ENCODE measurements at places on chromosomes 7 and 10.
A peak's percentile ranks its signal among the peaks of the same experiment; 100 is the strongest.

DNA sequence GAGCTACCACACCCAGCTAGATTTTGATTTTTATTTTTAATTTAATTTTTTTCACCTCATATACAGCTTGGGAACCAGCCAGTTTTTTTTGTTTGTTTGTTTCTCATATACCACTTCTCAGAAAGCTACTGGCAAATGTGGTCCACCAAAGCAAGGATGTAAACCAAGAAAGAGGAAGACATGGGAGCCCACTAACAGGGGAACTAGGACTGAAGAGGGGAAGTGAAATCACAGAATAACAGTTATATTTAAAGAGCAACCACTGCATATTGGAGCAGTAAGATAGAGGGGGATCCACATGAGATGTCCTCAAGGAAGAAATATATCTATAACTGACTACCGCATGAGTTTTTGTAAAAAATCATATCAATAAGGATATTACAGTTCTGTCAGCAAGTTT lies 10.5 kb downstream of the CPVL start:
- no peak for DNase-seq

DNA sequence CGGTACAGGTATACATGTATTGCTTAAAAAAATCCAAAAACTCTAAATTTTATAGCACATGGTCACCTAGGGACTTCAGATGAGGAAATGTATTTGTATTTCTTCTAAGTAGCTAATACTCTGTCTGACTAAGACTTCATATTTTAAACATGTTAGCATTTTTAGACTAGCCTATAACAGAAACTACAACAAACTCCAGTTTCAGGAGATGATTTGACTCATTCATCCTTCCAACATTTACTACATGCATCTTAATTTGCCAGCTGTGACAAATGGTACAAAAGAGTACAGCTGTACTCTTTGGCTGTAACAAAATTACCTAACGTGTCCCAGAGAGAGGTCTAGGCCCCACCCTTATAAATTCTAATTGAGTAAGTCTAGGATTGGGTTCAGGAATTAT lies 22.2 kb downstream of the TMEM209 start:
- no peak for DNase-seq

- no peak for DNase-seq
Measured at GRCh38 chr7:47587351-47587750, 5.4 kb upstream of the TNS3 start.

GRCh38 chr10:130935128-130935439 lies 376.4 kb downstream of the TCERG1L start:
- no peak for DNase-seq

- DNase-seq, result no peak
Measured at GRCh38 chr10:18400906-18401245, 250.5 kb downstream of the NSUN6 start.

DNA sequence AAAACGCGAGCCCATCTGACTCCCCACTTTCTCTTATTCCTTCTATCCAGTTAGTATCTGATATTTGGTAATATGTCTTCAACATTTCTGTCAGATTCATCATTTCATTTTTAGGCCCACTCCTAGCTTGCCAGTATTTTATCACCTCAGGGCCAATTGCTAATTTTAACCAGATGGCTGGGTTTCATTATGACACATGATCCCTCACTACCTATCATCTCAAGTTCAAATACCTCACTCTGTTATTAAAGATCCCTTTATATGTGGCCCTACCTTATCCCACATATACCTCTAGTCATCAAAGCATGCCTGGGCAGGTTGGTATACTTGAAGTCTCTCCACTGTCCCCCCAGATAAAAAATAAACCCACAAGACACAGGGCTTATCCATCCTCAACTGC lies 104.9 kb downstream of the RNLS start:
- no peak for DNase-seq

DNA sequence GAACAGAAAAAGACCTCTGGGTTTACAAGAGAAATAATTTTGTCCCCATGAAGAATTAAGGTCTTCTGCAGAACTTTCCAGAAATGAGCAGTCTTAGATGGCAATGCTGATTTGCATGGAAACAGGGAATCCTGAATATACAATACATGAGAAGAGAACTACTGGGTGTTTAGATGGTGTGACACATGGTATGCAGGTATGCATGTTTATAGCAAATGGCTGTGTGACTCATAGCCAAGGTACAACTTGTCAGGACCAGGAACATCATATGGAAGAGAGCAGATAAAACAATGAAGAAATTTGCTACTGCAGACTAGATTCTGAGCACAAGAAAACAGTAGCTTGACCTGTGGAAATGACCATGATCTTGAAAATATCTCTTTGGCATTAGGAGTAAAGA lies 907.8 kb downstream of the GATA3 start:
- no peak for DNase-seq

DNA sequence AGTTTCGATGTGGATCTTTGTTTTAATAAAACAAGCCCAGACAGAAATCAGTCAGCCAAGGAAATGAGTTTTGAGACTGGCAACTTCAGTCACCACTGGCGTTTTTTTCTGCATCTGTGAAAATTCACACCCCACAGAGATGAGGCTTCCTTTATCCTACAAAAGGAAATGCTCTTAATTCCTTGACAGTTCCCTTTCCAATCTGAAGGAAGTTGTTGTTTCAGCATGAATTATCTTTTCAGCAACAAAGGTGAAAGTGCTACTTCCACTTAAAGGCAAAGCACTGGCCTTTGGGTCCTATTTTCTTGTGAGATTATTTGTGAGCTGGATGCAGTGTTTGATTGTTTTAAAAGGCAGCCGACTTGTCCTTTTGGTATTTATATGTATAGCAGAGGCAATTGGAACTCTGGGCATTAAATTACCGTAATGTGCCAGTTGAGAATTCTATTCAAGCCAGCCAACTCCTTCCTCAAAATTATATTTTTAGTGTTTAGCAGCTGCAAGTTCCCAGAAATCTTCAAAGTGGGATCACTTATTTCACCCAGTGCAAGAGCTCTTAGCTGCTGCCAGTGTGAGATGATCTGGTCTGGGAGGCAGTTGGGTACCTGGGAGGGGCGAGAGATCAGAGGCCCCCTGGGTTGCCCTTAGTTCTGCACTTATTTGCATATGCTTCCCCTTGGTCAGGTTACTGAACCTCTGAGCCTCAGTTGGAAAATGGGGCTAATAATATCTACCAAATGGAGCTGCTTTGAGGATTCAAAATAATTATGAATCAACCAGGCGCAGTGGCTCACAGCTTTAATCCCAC lies 427.1 kb downstream of the GALNT17 start:
- DNase-seq, result no peak

DNA sequence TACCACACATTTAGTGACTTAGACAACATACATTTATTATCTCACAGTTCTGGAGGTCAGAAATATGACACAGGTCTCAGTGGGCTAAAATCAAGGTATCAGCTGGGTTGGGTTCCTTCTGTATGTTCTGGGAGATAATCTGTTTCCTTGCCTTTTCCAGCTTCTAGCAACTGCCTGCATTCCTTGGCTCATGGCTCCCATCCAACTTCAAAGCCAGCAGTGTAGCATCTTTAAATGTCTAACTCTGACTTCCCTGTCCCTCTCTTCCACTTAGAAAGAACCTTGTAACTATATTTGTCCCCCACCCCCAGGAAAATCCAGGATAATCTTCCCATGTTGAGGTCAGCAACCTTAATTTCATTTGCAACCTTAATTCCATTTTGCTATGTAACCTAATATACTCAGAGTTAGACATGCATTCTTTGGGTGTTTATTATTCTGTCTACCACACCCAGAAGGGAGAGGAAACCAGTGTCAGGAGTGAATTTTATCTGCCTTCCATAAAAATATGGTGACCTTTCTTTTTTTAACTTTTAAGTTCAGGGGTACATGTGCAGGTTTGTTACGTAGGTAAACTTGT lies 57.3 kb upstream of the SMIM30 start:
- no peak for DNase-seq

DNA sequence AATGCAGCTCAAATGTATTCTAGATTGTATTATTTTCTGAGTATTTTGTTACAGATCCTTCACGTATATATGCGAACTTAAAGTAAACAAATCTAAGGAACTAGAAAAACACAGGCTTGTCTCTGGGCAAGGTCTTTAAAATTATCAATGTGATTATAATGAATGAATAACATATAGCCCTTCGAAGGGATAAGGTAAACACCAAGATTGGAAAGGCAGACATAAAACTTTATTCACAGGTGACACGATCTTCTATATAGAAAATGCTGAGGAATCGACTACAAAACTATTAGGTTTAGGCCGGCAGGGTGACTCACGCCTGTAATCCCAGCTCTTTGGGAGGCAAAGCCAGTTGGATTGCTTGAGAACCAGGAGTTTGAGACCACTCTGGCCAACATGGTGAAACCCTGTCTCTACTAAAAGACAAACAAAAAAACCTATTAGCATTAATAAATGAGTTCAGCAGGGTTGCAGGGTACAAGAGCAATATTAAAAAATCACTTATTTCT lies 80.4 kb downstream of the CNNM2 start:
- DNase-seq, result no peak

GRCh38 chr10:113905756-113906155 lies 51.3 kb downstream of the NHLRC2 start:
- no peak for DNase-seq

DNA sequence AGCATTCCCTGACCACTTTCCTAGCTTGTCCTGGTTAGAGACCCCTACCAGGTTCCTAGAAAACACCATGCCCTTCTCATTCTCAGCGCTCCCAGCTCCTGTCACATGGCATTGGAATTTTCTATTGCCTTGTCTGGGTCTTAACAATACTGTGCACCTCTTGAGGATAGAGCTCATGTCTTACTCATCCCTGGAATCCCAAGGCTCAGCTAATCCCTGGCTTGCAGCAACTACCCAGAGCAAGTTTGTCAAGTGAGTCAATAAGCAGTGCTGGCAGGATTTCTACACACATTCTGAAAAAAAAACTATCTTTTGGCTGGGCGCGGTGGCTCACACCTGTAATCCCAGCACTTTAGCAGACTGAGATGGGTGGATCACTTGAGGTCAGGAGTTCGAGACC lies 11.7 kb upstream of the PRDX3 start:
- no peak for DNase-seq

DNA sequence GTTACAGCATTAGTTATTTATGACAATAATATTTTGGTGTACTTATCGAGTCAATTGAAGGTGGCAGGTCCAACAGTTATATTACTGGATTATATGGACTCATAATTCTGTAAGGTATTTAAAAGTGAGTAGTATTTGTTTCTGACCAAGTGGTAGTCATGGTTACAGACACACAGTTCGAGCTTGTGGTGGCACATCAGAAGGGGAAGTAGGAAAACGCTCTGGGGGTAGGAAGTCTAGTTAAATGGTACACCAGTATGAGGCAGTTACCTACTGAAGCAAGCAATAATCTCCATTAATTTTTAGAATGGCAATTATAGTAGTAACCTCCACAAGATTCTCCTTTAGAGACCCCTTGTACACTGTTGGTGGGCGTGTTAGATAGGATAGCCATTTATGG lies 541.2 kb downstream of the ETV1 start:
- DNase-seq, result no peak

GRCh38 chr10:60312818-60313588 lies 76.7 kb downstream of the ANK3 start:
- no peak for DNase-seq

- DNase-seq, result no peak
Measured at GRCh38 chr10:104304356-104304745, 33.9 kb downstream of the ITPRIP start.

GRCh38 chr7:81013083-81013817 lies 94.4 kb upstream of the SEMA3C start:
- DNase-seq, result no peak

- no peak for DNase-seq
Measured at GRCh38 chr7:90777886-90778285, 181.8 kb downstream of the CDK14 start.

- no peak for DNase-seq
Measured at GRCh38 chr7:8070451-8071180, 102.0 kb downstream of the GLCCI1 start.

- no peak for DNase-seq
Measured at GRCh38 chr10:104424719-104425118, 71.1 kb downstream of the CFAP58 start.

DNA sequence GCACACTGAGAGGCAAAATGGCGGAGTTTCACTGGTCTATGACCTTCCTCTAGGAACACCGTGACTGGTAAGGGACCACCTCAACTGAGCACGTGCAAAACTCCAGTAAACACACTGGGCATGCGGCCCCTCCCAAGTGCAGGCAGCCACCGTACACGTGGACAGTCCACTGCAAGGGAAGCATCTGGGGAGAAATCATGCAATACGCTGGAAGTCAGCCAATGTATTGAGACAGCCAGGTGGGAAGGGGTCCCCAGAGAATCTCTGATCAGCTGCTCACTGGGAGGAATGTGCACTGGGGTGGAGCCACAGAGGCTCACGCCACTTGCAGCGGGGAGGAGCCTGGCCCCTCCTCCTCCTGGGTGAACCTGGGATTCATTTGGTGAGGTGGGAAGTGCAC lies 49.3 kb downstream of the CFAP46 start:
- DNase-seq, result no peak

DNA sequence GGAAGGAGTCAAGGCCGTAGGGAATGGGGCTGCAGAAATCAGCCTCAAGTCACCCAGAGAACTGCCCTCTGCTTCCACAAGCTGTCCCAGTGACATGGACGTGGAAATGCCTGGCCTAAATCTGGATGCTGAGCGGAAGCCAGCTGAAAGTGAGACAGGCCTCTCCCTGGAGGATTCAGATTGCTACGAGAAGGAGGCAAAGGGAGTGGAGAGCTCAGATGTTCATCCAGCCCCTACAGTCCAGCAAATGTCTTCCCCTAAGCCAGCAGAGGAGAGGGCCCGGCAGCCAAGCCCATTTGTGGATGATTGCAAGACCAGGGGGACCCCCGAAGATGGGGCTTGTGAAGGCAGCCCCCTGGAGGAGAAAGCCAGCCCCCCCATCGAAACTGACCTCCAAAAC lies 50.2 kb upstream of the PDCD4 start:
- no peak for DNase-seq

DNA sequence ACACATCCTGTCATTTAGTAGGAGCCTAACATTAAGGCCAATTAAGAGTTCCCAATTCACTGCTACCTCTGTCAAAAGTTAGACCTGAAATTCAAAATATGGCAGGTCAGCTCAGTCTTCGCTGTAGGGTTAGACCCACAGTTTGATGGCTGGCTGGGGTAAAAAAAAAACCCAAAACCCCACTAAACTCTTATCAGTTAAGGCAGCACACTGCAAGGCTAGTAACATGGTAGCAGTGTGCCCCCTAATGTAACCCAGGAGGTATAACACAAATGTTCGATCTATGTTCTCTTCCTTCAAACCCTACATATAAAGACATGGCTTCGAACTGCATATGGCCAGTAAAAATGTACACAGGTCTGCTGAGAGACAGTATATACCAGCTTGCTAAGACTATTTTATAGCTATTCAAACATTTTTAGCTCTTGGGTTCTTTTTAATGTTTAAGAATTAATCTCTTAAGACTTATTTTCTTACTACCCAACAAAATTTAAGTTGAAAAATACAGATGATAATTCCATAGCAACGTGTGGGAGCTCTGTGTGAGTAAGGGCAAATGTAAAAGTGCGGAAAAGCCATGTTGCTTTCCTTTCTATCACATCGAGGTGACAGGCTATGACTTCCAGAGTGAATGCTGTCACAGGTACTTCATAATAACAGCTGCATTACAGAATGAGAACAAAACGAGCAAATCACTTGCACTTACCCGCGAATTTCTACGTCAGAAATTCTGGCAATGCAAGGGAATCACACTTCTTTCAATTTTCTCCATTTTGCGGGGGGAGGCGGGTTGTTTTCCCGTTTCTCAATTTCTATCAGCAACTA lies 168.4 kb upstream of the IMMP2L start:
- peak; percentile 36 for DNase-seq

- DNase-seq, result no peak
Measured at GRCh38 chr10:3747984-3748383, 37.0 kb downstream of the KLF6 start.

All from AML-193 (cell line).